ENCODE measurements at places on chromosomes 11 and 22.

DNA sequence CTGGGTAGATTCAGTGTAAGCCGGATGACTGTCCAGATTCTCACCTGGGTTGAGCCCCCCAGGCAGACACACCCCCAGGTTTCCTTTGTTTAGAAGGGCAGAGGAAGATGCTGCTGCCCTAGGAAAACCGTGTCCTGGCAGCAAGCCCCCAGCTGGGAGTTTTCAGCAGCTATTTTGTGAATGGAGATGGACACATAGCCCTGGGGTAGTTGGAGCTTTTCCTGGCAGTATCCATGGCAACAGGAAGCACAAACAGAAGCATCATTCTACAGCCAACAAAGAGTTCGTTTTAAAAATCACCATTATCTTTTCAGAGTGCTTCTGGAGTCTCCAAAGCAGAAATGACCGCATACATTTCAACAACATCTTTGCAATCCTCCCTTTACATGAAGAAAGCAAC lies 245.5 kb downstream of the BRD1 start:
- DNase-seq, result no peak

GRCh38 chr11:15770798-15771414 lies 585.4 kb downstream of the SOX6 start:
- DNase-seq, result no peak

DNA sequence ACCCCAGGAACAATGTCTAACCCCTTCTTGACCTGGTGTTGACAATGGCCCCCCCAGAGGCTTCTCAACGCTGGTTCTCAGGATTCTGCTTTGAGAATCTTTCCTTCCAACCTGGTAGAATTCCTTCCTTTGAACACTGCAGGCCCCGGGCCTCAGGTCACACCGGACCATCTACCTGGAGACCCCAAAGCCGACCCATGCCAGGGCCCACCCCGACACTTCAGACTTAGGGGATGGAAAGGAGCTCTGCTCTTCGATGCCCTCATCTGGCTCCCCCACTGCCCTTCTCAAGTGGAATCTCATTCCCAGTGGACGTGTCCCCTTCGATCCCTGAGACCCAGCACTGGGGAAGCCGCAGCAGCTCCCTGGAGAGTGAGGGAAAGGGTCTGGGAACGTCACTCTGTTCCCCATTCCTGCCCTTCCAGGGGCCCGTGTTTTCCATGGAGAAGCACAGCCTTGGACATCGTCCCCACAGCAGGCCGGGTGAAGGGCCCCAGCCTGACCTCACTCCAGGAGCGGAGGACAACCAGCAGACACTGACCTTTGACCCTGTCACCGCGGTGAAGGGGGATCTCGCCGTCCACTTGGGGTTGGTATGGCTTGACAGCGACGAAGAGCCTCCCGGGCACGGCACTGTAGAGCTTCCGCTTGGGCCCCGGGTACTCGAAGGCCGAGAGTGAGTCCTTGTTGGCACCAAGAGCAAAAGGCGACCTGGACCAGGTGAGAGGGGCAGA lies 408.3 kb downstream of the CTTN start:
- DNase-seq, result no peak

DNA sequence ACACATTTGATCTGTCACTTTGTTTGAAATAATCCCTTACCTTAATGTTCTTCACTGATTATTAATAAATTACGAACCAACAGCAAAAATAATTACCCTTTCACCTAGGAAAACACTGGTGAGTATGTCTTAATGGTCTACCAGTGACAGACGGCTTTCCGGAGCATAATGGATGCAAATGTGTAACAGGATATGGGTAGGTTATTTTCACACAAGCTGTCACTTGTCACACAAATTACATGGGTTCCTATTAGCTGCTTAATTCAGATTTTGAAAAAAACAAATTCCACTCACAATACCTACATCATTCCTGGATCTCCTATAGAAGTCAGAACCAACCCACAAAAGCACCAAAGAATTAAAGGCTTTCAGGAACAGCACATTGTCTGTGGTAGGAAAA lies 127.9 kb downstream of the WT1 start:
- peak; percentile 81 for DNase-seq

DNA sequence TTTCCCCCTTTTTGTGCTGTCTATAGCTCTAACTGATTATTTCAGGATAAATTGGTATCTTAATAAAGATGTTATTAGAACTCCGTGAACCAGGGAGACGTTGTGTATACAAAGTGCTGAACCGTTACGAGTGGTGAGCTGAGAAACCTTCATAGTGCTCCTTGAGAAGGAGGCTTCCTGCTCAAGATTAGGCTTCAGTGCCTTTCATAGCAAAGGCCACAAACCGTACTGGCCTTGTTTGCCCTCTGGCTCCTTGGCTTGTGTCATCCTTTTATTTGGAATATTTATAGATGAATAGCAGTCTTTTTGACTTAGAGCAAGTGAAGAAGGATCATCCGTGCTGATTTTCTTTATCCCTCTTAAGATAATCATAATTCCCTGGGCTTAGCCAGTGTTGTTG lies 16.3 kb downstream of the EIF3L start:
- no peak for DNase-seq

DNA sequence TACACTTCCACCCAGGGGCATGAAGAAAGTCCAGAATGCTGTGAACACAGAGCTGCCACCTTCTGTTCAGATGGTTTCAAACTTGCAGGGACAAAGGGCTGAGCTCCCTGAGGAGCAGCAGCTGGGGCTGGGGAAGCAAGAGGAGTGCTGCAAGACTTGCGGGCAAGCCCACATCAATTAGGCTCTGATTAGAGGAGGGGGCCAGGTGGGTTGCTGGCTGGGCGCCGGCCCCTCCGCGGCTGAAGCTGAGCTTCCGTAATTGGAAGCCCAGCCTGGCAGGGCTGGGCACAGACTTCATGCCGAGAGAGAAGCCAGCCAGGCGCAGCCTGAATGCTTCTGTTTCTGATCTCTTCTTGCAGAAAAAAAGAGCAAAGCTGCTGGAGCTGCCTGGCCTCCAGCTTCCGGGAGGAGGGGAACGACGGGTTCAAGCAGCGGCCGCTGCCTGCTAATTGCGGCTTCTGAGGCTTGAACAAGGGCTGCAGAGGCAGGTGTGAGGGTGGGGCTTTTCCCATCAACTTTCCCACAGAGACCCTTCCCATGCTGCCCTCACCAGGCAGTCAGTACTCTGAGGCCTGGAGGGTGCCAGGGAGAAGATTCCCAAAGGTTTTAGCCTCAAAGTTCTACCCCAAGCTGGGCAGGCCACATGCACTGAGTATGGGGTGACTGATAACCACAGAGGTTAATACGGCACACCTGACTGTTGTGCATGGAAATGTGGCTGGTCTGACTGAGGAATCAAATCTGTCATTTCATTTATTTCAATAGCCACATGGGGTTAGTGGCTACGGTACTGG lies 91.1 kb upstream of the LMO1 start:
- peak; percentile 46 for DNase-seq

GRCh38 chr11:86938203-86938899 lies 16.8 kb downstream of the FZD4 start:
- no peak for DNase-seq

- DNase-seq, result no peak
These were observed 20.6 kb downstream of the MRGPRG start for GRCh38 chr11:3197878-3198528.

DNA sequence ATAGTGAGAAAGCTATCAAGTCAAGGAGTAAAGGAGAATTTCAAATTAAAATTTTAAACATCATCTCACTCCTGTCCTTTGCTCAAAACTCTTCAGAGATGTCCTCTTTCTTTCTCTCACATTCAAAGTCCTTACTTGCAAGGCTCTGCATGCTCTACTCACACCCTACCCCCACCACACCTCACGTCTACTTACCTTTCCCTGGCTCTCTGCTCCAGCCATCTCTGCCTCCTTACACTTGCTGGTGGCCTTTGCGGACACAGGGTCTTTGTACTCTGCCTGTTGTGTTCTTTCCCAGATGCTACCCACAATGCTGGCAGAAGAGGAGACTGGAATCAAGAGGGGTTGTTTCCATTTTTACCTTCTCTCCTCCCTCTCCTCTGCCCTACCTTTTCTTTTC lies 405.2 kb downstream of the INSC start:
- DNase-seq, result no peak

DNA sequence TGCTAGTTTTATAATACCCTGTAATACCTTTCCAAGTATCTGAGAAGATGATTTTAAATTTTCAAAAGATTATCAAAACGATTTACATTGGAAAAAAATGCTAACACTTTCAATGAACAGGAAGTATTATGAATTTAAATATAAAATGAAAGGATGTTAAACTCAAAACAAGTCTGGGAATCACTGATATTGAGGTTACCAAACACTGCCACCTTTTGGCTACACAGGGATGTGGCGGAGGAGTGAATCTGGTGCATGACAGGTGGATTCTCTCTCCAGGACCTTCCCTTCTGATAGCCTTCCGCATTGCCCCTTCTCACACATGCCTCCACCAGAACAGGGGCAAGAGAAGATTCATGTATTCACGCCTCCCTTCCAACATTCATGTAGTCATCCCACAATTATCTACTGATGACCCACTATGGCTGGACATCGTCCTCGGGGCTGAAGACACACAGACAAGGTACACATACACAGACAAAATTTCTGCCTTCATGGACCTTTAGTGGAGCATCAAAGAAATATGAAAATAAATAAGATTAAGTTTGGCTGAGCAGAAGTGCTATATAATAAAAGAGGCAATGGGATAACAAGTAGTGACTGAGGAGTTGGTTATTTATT lies 34.7 kb downstream of the ATG16L2 start:
- DNase-seq, result no peak

GRCh38 chr22:27466229-27466628 lies 335.3 kb downstream of the MN1 start:
- DNase-seq, result no peak

GRCh38 chr11:7610393-7610792 lies 62.9 kb downstream of the CYB5R2 start:
- DNase-seq, result no peak

GRCh38 chr11:47913529-47914244 lies 65.5 kb upstream of the NUP160 start:
- DNase-seq, result no peak

DNA sequence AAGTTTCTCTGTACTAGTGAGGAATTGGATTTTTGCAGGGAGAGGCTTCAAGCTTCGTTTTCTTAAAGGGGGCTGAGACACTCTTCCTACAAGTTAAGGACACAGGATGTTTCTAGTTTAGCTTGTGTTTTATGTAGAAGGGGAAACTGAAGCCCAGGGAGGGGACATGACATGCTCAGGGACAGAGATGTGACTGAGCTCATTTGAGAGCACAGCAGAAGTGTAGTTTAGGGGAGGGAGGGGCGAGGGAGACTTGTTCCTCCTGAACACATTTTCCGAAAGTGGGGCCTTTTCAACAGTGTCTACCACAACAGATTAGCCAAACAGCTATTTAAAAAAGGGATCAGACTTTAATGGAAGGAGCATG lies 148.1 kb downstream of the FBXO7 start:
- no peak for DNase-seq

DNA sequence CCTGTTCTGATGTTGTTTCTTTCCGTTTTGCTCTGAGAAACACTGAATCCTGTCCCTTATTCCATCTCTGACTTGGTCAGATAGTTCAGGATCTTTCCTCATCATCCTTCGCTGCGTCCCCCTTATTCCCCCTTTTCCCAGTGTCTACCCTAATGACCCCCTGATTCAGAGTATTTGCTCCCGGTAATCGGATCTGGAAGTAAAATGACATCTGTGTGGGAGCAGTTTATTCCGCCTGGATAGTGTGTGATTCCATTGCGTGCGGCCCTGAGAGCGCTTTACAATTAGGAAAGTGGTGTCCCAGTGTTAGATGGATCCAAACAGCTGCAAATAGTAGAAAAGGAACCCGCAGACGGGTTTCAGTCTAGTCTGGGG lies 606 bp downstream of the DRG1 start:
- DNase-seq, result no peak

DNA sequence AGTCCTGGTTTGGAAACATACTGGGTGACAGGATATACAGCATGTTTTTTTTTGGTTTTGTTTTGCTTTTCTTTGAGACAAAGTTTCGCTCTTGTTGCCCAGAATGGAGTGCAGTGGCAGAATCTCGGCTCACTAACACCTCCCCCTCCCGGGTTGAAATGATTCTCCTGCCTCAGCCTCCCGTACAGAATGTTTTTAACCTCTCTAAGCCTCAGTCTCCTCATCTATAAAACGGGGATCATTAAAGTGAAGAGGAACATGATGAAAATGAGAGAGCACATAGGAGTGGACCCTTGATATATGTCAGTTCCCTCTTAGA lies 28.1 kb upstream of the SCARF2 start:
- DNase-seq, result no peak

GRCh38 chr11:14577835-14578529 lies 57.8 kb upstream of the PSMA1 start:
- DNase-seq, result no peak
